NCI-H510A (cell line): ENCODE measurements at places on chromosomes 1 and 21.

GRCh38 chr1:199776768-199777497, 250.6 kb upstream of the NR5A2 start:
- DNase-seq: no peak

DNA sequence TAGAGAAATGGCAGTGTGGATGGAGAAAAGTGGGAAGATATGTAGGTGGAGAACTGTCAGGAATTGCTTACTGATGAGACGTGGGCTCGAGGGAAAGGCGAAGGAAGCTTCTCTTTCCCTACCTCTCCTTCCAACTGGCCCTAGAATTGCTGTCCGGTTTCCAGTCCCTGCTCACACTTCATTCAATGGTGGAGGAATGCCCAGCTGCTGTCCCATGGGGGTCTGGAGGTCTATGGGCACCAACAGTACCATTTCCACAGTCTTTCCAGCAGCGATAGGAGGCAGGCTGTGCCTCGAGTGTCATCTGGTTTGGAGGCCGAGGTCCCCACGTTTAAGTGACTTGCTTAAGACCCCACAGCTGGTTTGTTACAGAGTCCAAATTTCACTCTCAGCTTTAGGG, 31.5 kb upstream of the CD1D start:
- no peak for DNase-seq

- DNase-seq: no peak
These were observed 33.8 kb downstream of the PLEKHA6 start for GRCh38 chr1:204325944-204326343.

- DNase-seq: no peak
These were observed 29.0 kb downstream of the DHCR24 start for GRCh38 chr1:54857746-54858561.

DNA sequence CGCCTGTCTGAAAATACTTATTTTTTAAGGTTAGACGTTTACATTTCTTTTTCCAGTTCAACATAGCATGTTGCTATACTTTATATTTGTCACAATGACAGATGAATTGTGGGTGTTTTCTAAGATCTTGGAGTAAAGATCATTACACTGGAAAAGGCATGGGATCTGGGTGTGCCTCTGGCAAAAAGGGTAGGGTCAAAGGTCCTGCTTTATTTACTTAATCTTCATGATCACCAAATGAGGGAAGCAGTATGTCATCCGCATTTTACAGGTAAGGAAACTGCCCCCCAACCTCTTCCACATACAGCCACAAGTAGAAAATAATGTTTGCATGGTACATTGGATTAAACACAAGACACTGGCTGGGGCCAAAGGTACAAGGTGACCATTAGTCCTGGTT, 12.5 kb upstream of the SMPDL3B start:
- no peak for DNase-seq

DNA sequence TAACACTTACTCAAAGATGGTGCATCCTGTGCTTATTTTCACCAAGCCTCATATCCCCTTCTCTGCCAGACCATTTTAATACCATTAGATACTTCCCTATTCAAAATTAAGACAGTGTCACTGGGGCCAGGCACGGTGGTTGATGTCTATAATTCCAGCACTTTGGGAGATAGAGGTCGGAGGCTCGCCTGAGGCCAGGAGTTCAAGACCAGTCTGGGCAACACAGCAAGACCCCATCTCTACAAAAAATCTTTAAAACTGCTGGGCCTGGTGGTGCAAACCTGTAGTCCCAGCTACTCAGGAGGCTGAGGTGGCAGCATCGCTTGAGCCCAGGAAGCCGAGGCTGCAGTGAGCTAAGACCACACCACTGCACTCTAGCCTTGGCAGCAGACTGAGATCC, 28.2 kb downstream of the APP start:
- no peak for DNase-seq

DNA sequence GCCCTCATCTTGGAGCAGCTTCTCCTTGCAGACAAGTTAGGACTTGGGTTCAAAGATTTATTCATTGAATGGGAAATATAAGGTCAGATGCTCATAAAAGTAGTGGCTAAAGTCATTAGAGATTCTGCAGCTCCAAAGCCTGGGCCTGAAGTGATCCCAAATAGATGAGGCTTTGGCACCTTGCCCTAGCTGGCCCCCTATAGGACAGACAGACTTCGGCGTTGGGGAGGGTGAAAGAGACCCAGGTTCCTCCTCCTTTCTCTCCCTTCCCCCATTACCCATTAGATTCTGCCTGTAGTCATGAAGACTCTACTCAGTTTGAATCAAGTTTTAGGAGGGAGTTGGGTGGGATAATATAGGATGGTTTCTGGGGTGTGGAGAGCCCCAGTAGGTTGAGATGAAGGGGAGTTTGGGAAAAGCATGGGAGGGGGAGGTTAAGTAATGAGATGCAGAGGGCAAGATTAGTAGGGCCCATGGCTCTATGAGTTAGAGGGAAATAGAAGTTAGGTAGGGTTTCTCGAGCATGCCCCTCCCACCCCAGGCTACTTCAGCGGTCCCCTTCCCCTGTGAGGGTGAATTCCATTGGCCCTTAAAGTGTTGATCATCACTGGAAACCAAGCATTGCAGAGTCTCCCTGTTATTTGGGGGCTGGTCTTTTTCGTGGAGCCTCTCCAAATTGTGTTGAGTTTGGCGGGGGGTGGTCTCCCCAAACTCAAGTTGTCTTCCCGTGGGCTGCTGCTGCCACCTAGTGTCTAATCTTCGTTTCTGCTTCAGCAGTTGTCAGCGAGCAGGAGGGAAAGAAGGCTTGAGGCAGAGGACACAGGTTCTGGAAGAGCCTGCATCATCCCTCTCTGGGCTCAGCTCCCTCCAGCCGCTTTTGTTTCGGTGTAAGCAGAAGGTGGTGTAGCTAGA, 2.1 kb upstream of the AHDC1 start:
- peak; percentile 39 for DNase-seq

DNA sequence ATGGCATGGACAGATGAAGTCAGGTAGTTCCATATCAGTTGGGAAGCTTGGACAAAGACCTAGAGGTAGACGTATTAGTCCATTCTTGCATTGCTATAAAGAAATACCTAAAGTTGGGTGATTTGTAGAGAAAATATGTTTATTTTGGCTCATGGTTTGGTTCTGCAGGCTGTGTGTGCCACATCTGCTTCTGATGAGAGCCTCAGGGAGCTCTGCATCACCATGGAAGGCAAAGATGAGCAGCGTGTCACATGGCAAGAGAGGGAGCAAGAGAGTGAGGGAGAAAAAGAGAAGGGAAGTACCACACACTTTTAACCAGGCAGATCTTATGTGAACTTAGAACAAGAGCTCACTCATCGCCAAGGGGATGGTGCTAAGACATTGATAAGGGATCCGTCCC, 9.0 kb downstream of the TSACC start:
- DNase-seq: no peak

GRCh38 chr1:46188295-46189030, 9.8 kb downstream of the POMGNT1 start:
- no peak for DNase-seq

DNA sequence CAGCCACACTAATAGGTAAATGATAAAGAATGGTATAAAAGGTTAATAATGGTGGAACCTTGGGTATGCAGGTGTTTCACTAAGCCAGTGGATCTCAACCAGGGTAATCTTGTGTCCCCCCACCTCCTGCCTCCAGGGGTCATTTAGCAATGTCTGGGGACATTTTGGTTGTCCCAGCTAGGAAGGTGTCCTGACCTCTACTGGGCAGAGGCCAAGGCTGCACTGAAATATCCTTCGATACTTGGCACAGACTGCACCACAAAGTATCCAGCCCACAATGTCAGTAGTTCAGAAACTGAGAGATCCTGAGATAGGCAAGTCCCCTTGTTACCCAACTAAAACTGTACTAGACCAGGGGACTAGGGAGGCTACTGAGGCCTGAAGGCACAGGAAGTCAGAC, 113.6 kb upstream of the TIAM1 start:
- no peak for DNase-seq

DNA sequence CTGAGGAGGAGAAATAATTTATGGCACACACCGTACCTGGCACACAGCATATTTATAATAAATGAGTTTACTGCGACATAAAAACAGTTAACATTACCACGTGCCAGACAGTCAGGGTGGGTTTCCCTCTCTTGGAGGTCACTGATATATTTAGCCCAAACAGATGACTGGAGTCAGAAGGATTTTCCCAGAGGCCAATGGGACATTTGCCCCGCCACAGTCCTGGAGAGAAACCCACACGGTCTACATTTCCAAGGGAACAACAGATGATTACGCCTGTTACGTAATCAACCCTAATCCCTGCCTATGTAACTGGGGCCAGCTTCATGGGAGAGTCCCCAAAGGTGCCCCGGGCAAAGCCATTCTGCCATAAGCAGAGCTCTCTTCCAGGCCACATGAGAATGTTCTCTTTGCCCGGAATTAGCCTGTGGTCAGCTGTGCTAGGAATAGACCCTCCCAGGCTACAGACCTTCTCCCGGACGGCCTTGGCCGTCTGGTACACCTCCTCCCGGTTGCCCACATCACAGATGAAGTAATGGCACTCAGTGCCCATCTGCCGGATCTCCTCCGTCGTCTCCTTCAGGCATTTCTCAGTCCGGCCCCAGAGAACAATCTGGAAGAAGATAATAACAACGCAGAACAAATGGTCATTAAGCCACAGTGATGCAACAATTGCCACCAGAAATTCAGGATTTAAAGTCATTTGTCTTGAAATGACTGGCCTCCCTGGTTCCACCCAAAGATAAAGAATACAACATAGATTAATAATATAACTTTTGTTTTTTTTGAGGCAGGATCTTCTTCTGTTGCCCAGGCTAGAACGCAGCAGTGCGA, 37.7 kb downstream of the DHRS3 start:
- no peak for DNase-seq

DNA sequence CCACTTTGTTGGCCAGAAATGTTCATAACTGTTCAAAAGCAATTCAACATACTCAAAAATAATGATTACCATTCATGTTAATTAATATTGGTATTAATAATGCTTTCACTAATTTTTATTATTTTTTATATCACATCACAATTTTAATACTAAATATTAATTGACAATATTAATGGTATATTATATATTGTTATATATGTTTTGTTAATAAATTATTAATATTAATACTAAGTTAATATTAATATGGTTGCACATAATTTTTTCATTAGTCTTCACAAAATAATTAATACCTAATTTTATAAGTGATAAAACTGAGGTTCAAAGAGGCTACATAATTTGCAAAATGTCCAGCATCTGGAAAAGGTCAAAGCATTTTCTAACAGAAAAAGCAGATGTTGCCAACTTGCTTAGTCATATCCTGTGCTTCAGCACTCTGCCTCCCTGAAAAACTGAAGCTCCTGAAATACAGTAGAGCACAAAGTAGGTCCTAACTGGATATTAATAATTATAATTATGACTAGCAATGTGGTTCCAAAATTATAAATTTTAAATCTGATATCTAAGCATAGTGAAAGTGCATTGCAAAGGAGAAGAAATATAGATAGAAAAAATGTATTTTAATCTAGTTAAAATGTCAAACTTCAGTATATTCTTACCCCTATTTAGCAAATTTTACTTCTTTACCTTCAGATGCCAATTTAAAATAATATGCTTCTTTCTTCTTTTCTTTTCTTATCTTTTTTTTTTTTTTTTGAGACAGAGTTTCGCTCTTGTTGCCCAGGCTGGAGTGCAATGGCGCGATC, 123.2 kb upstream of the TNFSF4 start:
- no peak for DNase-seq

- peak; percentile 85 for DNase-seq
These were observed at the start of gene MAP7D1 for GRCh38 chr1:36155408-36156328. Gene MAP7D1 (plus strand): TSS chr1:36156160. CDS start chr1:36156418, 258 bp downstream.

DNA sequence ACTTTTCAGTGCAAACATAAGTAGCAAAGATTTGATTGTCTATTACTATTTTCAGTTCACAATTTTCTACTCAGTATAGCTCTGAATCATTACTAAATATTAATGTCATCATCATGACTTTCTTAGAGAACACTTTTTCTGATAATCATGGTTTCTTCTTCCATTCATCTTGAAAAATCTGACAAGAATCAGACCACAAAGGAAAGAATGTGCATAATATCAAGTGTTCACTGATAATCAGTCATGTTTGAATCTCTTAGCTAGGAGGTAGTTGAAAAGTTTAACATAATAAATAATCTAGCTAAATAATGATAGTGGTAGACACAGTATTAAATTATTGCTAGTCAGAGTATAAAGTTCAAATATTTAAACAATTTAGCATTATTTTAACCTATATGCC, 133.2 kb downstream of the BRINP3 start:
- no peak for DNase-seq
